ENCODE measurements at places on chromosomes 2 and 18.
A peak's percentile ranks its signal among the peaks of the same experiment; 100 is the strongest.

DNA sequence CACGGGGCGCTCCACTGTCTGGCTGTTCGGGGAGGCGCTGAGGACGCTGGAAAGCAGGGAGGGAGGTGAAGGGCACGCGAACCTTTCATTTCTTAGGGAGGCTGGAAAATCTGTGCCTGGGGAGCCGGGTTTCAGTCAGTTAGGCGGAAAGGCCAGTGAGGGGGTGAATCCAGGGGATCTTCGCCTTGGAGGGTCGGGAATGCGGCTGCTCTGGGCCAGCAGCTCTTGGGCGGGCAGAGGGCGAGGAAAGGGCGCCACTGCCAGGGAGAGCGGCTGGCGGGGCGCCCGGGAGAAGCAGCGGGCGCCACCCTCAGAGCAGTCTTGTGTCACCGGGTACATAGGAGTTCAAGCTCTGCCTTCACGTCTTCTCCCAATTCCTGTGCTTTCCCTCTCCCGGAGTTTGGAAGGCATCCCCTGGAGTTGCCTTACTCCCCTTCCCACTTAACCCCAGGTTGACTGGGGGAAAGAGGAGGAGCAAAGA is 1.4 kb downstream of the CCDC85A start:
- no peak for DNase-seq

GRCh38 chr18:13570856-13571495 is 155.4 kb downstream of the FAM210A start:
- DNase-seq, result peak; percentile 62

GRCh38 chr2:173984866-173985604 is 19.9 kb upstream of the SP3 start:
- no peak for DNase-seq

DNA sequence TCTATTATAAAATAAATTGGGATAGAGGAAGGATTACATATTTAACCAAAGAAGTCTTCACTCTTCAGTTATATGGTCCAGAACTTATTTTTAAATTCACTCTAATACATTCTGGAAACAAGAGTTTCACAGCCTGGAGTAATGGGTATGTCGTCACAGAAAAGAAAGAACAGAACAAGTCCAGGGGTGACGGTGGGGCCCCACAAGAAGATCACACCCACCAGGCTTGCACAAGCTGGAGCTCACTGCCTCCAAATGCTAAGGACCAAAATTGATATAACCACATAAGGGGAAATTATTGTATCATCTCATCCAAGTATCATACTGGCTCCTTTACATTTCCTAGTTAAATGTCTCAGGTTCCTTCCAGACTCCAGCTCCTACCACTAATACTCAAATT is 11.3 kb downstream of the LRPPRC start:
- DNase-seq, result no peak

DNA sequence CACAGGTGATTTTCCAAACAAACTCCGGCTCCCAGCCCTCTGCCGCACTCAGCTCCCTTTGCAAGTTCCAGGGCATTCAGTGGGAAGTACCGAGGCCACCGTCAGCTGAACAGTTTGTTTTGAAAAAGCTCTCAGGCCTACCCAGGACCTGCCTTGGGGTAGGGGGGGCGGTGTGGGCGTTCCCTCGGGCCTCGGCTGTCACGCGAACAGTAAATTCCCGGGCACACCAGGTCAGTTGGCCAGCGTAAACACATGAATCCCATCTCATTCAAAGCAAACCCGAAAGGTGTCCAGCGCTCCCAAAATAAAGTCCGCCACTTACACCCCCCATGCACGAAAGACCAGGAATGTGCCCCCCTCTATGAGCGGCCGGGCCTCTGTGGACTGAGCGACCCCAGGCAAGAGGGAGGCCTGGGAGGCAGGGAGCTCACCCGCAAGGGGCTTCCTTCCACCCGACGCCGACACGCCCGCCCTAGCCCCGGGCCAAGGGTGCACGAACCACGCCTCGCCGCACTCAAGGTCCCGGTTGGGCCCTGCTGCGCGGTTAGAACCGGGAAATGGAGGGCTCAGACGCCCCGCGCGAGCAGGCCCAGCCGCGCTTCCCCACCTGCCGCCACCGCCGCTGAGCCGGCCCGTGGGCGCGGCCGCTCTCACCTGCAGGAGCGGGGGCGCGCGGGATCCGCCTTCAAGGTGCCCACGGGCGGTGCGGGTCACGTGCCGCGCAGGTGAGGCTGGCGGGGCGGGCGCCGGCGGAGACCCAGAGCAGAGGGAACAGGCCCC is at the start of gene WDSUB1:
Gene WDSUB1, minus strand, starts transcription at position 775 of the 780 bp plus-strand sequence. CDS start 3,634 bp downstream, outside the sequence.
- no peak for DNase-seq

DNA sequence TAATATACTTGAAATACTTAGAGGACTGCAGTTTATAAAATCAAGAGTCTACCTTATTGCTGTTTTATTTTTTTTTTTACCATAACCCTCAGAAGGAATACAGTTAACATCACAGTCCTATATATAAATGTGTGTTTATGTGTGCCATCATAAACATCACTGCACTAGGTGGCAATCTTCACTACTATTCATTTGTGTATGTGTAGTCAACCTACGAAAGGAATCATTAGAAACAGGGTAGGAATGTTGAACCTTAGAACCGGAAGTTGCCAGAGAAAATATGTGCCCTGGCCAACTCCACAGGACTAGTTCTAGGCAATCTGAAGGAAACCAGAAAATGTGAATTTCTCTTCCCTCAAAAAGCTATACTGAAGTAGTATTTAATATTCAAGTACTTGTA is 3.4 kb downstream of the GEN1 start:
- no peak for DNase-seq

DNA sequence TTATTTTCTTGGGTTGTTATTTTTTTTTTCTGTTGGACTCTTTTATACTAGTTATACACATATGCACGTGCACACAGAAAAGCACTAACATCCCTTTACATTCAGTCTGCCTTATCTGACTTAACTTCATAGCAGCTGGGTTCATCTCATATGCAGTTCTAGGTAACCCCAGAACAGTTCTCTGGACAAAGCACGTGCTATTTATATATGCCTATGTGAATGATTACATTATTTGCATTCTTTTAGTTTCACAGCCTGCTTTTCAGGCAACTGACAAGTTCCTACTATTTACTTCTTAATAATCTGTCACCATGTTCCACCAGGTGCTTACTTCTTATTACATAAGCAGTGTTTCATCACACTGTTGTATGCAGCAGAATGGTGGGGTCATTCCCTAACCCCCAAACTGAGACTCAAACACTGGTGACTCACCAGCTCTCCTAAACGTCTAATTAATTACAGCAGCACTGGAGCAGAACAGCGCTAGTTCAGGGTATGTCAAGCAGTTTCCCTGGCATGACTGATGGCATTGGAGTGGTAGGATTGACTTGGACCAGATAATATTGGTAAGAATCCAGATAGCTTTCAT is 372.8 kb downstream of the CLIP4 start:
- no peak for DNase-seq

- DNase-seq, result no peak
These were observed 103.7 kb downstream of the RBMS1 start for GRCh38 chr2:160389875-160390274.

DNA sequence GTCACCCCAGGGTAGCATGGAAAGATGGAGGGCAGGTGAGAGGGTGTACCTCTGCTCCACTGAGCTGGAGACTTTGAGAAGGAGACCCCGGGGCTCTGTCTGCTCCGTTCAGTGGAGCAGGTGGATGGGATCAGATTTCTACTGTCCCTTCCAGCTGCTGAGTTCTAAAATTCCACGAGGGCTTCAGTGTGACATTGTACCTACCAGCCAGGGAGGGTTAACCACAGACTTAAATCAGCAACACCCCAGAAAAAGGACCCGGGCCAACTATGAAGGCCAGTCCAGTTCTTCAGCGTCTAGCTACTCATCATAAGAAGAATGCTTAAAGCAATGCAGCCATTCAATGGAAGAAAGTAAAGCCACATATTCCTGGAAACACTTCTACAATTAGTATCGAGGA is 23.8 kb downstream of the STAT1 start:
- no peak for DNase-seq

GRCh38 chr2:225599856-225600255 is 200.3 kb downstream of the NYAP2 start:
- no peak for DNase-seq

DNA sequence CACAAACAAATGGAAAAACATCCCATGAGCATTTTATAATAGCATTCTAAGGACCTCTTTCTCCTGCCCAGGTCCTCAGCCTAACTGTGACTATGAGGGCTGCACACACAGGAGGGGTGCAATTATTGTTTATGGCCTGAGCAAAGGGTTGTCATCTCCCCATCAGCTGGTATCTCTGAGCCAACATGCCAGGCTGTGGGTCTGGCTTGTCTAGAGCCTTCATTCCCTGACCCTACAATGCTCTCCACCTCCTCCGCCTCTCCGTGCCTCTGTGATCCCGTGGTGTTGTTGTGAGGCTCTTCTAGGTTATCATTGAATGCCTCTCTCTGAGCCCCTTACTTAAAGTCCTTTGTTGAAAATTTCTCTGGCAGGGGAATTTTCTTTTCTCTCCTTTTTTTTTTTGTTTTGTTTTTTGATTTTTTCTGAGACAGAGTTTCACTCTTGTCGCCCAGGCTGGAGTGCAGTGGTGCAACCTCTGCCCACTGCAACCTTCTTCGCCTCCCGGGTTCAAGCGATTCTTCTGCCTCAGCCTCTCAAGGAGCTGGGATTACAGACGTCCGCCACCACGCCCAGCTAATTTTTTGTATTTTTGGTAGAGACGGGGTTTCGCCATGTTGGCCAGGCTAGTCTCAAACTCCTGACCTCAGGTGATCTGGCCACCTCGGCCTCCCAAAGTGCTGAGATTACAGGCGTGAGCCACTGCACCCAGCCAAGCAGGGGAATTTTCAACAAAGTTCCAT is 126.4 kb downstream of the SMAD7 start:
- no peak for DNase-seq

DNA sequence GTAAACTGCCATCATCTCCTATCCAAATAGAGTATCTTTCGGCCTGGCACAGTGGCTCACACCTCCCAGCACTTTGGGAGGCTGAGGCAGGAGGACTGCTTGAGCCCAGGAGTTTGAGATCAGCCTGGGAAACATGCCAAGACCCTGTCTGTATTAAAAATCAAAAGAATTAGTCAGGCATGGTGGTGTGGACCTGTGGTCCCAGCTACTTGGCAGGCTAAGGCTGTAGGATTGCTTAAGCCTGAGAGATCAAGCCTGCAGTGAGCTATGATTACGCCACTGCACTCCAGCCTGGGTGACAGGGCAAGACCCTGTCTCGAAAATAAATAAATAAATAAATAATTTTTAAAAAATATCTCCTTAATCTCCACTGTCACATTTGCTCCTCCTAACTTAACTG is 14.7 kb upstream of the ARPC2 start:
- no peak for DNase-seq

- DNase-seq, result no peak
These were observed 115.8 kb upstream of the NOSTRIN start for GRCh38 chr2:168686452-168687191.

- DNase-seq, result no peak
These were observed 95.2 kb upstream of the THUMPD2 start for GRCh38 chr2:39874236-39874635.

GRCh38 chr2:234641086-234641485 is 144.2 kb upstream of the ARL4C start:
- no peak for DNase-seq

DNA sequence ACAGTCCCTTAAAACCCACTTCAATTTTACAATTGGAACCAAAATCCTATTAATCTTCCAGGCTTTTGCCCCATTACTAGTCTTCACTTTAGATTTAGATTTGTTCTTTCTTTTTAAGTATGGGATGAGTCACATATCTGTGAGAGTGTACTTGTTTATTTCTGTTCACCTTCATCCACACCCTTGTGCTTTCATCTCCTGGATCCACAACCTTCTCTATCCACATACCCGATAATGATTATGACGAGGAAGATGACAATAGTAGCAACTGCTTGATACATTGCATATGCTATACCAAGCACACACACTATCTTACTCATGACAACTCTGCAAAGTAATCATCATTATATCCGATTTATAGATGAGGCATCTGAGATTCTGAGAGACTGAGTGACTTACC is 297.3 kb downstream of the PLCL1 start:
- DNase-seq, result no peak

GRCh38 chr18:43389163-43389562 is 111.9 kb upstream of the SYT4 start:
- no peak for DNase-seq

- no peak for DNase-seq
These were observed 8.4 kb upstream of the CREG2 start for GRCh38 chr2:101395545-101396315.

- DNase-seq, result no peak
These were observed 173.5 kb downstream of the CDH2 start for GRCh38 chr18:28003451-28003850.

- DNase-seq, result no peak
These were observed 42.5 kb upstream of the ACADL start for GRCh38 chr2:210267698-210268097.

GRCh38 chr18:39347701-39348100 is 1782.1 kb upstream of the CELF4 start:
- DNase-seq, result no peak

DNA sequence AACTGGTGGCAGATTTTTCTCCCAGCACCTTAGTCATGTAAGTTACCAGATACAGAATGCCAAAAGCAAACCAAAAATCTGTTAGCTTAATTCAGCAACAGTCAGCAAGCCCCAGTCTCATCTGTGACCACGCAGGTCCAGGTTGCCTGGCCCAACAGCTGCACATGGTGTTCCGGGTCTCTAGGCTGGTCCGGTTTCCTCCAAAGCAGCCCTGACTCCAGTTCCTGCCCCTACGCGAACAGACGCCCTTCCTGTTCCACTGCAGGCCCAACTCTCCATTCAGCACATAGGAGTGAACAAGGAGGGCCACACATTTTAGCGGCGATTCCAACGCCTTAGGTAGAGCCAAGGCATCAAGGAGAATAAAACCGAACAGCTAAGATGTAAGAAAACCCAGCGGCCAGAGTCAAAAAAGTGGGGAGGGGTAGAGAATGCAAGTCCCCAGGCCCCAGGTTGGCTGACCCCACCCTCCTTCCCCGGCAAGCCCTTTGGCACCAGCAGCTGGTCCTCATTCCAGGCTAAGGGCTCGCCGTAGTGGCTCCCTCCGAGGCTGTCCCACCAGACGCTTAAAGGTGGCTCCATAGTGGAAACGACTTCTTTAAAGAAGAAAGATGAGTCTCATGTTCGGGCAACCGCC is 1.5 kb downstream of the STK25 start:
- DNase-seq, result no peak

DNA sequence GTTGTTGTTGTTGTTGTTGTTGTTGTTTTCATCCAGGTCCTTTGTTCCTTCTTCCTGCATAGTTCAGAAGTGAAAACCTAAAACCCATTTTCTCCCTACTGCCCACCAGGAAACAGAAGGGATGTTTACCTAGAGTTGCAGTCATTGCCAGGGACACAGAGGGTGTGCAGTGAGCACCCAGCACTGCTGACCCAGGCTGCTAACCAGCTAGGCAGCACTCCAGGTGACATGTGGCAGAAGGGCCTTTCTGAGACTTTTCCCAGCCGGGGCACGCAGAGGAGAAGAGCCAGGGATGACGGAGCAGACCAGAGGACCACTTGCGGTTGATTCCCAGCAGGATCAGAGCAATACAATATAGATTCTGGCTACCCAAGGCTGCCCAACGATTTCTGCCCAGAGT is 286.3 kb downstream of the BCL11A start:
- no peak for DNase-seq

DNA sequence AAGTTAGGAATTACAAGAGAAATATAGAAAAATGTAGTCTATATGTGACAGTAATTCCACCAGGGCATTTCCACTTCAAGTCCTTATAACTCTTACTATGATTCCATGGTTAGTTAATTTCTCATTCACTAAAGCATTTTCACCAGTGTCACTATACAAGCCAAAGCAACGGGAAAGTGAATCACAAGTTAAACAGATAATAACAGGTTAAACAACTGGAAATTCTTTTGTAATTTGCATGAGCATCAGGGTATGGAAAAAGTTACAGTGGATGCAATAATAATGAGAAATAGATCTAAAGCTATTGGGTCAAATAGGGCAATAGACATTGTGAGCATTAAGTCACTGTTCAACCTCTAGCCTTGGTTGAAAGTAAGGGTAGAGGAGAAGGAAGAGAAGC is 88.9 kb upstream of the ST6GAL2 start:
- DNase-seq, result no peak

Data from activated CD8-positive, alpha-beta memory T cell treated with anti-CD3 and anti-CD28 coated beads for 24 hours (primary cell).